Activated naive CD4-positive, alpha-beta T cell treated with anti-CD3 and anti-CD28 coated beads for 36 hours (primary cell): ENCODE measurements at places on chromosomes 1 and 21. TPM values are rescaled to one million over a fixed set of nuclear protein-coding genes. Genes with fewer than 3 reads are reported as not detected.

GRCh38 chr1:224042557-224043118 is 71.3 kb upstream of the FBXO28 start:
- DNase-seq, result no peak
- H3K27ac ChIP-seq, result no peak overlapping the region
- H3K4me1 ChIP-seq, result no peaks in the 10 kb centered on the region

GRCh38 chr1:31944205-31945089 is 6.3 kb upstream of the PTP4A2 start:
- no peaks in the 10 kb centered on the region for H3K27me3 ChIP-seq
- peaks cover 66% of the 10 kb centered on the region for H3K4me1 ChIP-seq
- peak overlapping the region; percentile 88 for H3K27ac ChIP-seq
- no peaks in the 10 kb centered on the region for H3K36me3 ChIP-seq

NHLH1 gene
- total RNA-seq, result 0.07 TPM

DNA sequence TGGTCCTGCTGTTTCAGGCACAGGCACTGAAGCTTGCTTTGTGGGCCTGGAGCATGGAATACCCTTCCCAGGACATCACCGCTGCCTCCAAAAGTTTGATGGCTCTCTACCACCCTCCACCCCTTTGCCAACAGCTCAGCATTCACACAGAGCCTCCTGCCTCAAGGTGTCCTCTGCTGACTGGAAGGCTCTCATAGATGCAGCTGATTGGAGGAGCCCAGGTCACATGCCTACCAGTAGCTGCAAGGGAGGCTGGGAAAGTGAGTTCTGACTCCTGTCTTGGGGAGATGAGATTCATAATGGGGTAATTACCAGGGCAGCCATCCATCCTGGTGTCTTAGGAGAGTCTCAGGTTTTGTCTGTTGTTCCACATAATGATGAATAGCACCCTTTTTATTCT is 124.8 kb upstream of the GRIK3 start:
- no peaks in the 10 kb centered on the region for H3K4me1 ChIP-seq
- no peak overlapping the region for H3K4me3 ChIP-seq
- H3K27ac ChIP-seq, result no peak overlapping the region
- H3K36me3 ChIP-seq, result no peaks in the 10 kb centered on the region
- H3K27me3 ChIP-seq, result peaks cover 19% of the 10 kb centered on the region
- no peak for DNase-seq

- H3K27ac ChIP-seq, result no peak overlapping the region
- H3K27me3 ChIP-seq, result no peaks in the 10 kb centered on the region
- no peaks in the 10 kb centered on the region for H3K36me3 ChIP-seq
- H3K4me3 ChIP-seq, result no peak overlapping the region
- no peak for DNase-seq
- no peaks in the 10 kb centered on the region for H3K4me1 ChIP-seq
Observed at GRCh38 chr1:196302981-196303380, 305.3 kb downstream of the KCNT2 start.

DNA sequence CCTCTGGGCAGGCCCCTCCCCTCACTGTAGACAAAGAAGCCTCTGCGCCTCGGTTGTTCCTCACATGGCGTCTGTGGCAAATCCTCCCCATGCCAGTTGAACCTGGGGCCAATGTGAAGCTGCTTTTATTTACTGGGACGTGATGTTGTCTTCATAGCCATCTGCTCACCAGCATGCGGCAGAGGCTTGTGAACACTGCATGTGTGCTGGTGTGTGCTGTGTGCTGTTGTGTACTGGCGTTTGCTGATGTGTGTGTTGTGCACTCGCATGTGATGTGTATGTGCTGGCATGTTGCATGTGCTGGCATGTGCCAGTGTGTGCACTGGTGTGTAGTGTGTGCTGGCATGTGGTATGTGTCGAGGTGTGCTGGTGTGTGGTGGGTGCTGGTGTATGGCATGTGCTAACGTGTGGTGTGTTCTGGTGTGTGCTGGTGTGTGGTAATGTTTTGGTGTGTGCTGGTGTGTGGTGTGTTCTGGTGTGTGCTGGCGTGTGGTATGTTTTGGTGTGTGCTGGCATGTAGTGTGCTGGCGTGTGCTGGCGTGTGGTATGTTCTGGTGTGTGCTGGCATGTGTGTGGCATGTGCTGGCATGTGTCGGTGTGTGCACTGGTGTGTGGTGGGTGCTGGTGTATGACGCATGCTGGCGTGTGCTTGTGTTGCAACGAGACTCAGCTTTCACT is 37.2 kb upstream of the TRAPPC10 start:
- no peak overlapping the region for H3K4me3 ChIP-seq
- peaks cover 7% of the 10 kb centered on the region for H3K4me1 ChIP-seq
- no peaks in the 10 kb centered on the region for H3K27me3 ChIP-seq
- peaks cover 6% of the 10 kb centered on the region for H3K36me3 ChIP-seq

NPHS2 gene
- not detected for total RNA-seq

HMCN1 gene
- 0.12 TPM for total RNA-seq

GRCh38 chr1:215637041-215637573 is 70.0 kb downstream of the KCTD3 start:
- no peak for DNase-seq
- no peaks in the 10 kb centered on the region for H3K4me1 ChIP-seq
- H3K27ac ChIP-seq, result no peak overlapping the region

DNA sequence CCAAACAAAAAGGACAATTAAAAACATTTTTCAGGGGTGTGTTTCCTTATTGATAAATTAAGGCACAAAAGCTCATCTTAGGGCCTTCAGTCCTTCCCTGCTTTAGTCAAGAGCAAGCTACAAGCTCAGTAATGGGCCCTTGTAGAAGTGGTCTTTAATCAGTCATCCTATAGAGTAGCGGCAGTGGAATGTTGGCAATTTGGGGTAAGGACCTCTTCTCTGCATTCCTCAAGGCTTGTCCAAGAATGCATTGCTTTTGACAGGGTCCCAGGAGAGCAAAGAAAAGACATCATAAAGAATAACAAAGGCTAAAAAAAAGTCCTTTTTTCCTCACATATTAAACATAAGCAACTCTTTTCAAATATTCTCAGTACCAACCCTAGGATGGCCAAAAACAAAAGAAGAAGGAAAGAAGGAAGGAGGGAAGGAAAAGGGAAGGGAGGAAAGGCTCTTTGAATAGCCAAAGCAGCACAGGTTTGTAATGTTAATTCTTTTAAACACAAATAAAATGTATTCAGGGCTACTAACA is 27.3 kb upstream of the CAMK1G start:
- no peaks in the 10 kb centered on the region for H3K36me3 ChIP-seq
- H3K27me3 ChIP-seq, result peaks cover 2% of the 10 kb centered on the region
- no peak overlapping the region for H3K4me3 ChIP-seq

TMEM61 gene
- total RNA-seq, result not detected

DNA sequence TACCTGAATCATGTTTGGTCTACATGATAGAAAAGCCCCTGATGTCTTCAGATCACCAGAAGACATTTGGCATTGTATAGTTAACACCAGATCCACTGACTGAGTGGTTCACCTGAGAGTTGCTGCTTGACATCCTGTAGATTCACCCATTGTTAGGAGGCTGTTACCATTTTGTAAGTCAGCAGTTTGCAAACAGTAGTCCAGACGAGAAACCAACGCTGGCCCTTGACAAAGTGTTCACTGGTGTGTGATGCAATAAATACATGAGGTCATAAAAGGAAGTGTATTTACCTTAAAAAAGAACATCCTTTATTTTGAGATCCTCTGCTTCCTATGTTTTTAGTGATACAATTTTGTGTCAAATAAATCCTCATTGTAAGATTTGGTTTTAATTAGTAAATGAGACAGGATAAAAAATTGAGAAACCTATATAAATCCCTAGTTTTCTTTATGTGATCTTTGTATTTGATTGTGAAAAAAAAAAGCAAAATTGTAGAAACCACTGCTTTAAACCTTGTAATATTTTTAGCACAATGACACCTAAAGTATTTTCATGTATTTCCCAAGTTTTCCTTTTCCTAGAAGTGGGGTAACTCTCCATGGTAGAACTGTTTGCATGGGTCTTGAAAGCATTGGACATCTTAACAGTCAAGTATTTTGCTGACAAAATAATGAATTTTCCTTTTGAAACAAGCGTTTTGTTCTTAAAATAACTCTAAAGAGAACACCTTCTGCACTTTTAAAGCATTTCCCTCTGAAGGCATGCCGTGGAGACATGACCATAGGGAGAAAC is 204.3 kb downstream of the FGGY start:
- no peaks in the 10 kb centered on the region for H3K27me3 ChIP-seq
- peaks cover 3% of the 10 kb centered on the region for H3K36me3 ChIP-seq
- H3K4me3 ChIP-seq, result no peak overlapping the region
- H3K27ac ChIP-seq, result no peak overlapping the region
- H3K4me1 ChIP-seq, result no peaks in the 10 kb centered on the region

FASLG gene
- 0.31 TPM for total RNA-seq

- H3K36me3 ChIP-seq, result no peaks in the 10 kb centered on the region
- no peak for DNase-seq
- H3K27me3 ChIP-seq, result peaks cover 5% of the 10 kb centered on the region
- no peaks in the 10 kb centered on the region for H3K4me1 ChIP-seq
- no peak overlapping the region for H3K27ac ChIP-seq
Observed at GRCh38 chr1:225250432-225250831, 177.4 kb downstream of the LBR start.

GRCh38 chr1:225242611-225243010 is 185.2 kb downstream of the LBR start:
- H3K27ac ChIP-seq, result no peak overlapping the region
- no peaks in the 10 kb centered on the region for H3K4me1 ChIP-seq
- DNase-seq, result no peak
- peaks cover 1% of the 10 kb centered on the region for H3K36me3 ChIP-seq

- H3K27ac ChIP-seq, result no peak overlapping the region
- no peaks in the 10 kb centered on the region for H3K27me3 ChIP-seq
- peaks cover 67% of the 10 kb centered on the region for H3K36me3 ChIP-seq
- H3K4me1 ChIP-seq, result peaks cover 64% of the 10 kb centered on the region
Observed at GRCh38 chr1:9724706-9725476, 73.4 kb downstream of the PIK3CD start.

DNA sequence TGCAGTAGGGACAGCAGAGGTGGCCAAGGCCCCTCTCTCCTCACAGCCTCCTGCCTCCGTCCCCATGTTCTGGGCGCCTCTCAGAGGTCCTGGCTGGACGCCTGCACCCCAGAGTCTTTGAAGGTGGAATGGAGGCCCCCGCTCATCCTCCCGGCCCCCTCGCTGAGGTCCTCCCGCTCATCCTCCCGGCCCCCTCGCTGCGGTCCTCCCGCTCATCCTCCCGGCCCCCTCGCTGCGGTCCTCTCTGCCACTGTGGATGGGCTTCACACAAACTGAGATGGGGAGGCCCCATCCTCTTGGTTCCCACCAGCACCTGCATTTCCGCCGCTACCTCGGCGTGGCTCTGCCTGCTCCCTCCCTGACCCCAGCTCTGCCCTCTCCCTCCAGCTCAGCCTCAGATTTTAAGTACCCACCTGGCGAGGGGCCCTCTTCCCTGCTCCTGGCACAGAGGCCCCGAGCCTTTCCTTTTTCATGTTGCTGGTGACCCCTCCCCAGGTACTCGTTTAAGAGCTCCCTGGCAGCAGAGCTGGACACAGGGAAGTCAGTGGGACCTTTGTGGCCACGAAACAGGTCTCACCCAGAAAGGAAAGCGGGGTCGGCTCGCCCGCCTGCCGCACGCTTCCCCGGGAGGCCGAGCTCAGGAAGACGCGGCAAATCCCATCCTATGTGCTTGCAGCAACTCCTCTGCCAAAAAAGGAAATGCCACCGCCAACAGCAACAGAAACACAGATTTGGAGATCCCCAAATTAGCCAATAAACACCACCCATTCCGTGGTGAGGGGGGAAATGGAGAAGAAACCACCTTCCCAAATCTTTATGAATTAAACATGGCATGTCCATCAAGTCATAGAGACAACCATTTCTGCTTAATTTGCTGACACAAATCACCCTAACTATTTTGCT is 143.7 kb downstream of the PRDM16 start:
- H3K27me3 ChIP-seq, result peaks cover 2% of the 10 kb centered on the region
- H3K4me3 ChIP-seq, result no peak overlapping the region
- DNase-seq, result no peak

DNA sequence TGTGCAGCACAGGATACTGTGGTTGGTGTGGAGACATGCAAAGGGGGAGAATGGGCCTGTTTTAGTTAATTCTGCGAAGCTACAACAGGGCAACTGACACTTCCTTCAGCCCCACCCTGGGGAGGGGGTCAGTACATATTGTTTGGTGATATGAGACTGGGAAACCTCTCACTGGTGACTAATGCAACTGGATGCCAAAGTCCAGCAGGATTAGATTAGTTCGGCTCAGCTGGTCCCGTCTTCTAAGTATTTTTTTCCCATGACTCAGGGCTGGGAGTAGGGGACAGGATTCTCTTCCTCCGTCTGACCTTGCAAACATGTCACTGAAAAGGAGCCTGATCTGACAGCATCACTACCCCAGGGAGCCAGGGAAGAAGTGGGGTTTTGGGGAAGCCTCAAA is 43.0 kb downstream of the PLXNA2 start:
- H3K27me3 ChIP-seq, result no peaks in the 10 kb centered on the region
- no peak overlapping the region for H3K27ac ChIP-seq
- H3K36me3 ChIP-seq, result no peaks in the 10 kb centered on the region
- DNase-seq, result no peak
- H3K4me3 ChIP-seq, result no peak overlapping the region

HOOK1 gene
- 16.0 TPM for total RNA-seq

GRCh38 chr21:14762734-14763694 is 216.9 kb upstream of the SAMSN1 start:
- H3K27me3 ChIP-seq, result no peaks in the 10 kb centered on the region
- H3K4me1 ChIP-seq, result no peaks in the 10 kb centered on the region
- no peak overlapping the region for H3K4me3 ChIP-seq
- no peak overlapping the region for H3K27ac ChIP-seq

STYXL2 gene
- not detected for total RNA-seq

C1orf35 gene
- total RNA-seq, result 14.5 TPM

DNA sequence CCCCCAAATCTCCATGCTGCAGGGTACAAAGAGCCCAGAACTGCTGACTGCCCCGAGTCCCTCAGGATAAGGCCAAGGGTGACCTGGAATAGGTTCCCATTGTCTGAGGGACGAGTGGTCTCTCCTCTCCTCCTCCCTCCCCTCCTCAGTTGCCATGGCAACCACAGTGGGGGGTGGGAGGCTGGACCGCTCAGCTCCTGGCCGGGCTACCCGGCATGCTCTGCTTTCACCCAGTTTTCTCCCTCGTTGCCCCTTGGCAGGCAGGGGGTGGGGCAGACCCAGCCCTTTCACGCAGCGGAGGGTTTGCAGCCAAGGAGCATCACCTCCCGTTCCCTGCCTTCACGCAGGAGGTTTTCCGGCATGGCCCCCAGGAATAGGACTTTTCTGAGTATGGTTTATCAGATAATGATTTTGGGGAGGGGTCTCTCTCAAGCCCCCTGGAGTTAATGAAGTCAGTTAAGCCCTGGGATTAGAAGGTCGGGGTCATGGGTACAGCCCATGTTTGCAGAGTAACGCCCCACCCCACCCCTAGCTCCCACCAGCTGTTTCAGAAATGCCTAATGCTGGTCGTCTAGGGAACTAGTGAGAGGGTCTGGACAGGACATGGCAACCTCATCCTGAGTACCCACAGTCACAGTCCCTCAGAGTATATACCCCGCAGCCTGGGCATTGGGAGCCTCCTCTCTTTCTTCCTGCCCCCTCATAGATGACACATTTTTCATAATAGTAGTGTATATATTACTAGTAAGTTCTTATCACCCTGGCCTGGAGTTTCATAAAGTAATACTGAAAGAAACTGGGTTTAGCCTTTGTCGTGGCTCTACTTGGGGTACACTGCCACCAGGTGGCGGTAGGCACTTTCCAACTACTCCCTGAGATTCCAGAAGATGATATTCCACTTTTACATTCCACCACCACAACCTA is 20.7 kb downstream of the C1QB start:
- peak; percentile 45 for DNase-seq
- H3K36me3 ChIP-seq, result no peaks in the 10 kb centered on the region
- H3K4me3 ChIP-seq, result no peak overlapping the region
- H3K27ac ChIP-seq, result no peak overlapping the region
- no peaks in the 10 kb centered on the region for H3K4me1 ChIP-seq

GRCh38 chr1:52444463-52444862 is 40.1 kb downstream of the PRPF38A start:
- no peaks in the 10 kb centered on the region for H3K27me3 ChIP-seq
- H3K27ac ChIP-seq, result no peak overlapping the region
- DNase-seq, result no peak
- H3K4me1 ChIP-seq, result no peaks in the 10 kb centered on the region
- peaks cover 13% of the 10 kb centered on the region for H3K36me3 ChIP-seq
- H3K4me3 ChIP-seq, result no peak overlapping the region
